Stromal cell of bone marrow (primary cell): ENCODE measurements at places on chromosomes 4 and X.

DNA sequence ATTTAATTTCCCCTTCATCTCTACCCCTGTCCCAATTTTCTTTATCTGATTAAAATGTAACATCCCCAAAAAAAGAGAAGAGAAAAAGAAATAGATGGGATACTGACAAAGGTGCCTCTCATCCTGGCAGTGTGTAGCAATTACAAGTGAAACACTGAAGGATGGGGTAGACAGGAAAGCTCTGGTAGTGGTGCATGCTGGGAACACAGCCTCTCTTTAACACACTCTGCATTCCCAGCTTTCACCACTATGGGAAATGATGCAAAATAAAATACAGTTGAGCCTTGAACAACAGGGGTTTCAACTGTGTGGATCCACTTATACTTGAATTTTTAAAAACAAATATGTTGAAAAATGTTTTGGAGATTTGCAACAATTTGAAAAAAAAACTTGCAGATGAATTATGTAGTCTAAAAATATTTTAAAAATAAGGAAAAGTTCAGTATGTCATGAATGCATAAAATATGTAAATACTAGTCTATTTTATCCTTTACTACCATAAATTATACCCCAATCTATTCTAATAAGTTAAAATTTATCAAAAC lies 239.2 kb upstream of the DDX53 start:
- no peak for DNase-seq

- DNase-seq: peak; percentile 64
These were observed 101.8 kb downstream of the ANXA5 start for GRCh38 chr4:121594796-121595526.

- DNase-seq: no peak
These were observed 57.7 kb upstream of the SPANXB1 start for GRCh38 chrX:140944710-140945109.

- peak; percentile 34 for DNase-seq
These were observed 28.1 kb upstream of the MAN2B2 start for GRCh38 chr4:6546681-6547447.

- DNase-seq: no peak
These were observed 21.7 kb downstream of the GAB1 start for GRCh38 chr4:143358419-143358818.

DNA sequence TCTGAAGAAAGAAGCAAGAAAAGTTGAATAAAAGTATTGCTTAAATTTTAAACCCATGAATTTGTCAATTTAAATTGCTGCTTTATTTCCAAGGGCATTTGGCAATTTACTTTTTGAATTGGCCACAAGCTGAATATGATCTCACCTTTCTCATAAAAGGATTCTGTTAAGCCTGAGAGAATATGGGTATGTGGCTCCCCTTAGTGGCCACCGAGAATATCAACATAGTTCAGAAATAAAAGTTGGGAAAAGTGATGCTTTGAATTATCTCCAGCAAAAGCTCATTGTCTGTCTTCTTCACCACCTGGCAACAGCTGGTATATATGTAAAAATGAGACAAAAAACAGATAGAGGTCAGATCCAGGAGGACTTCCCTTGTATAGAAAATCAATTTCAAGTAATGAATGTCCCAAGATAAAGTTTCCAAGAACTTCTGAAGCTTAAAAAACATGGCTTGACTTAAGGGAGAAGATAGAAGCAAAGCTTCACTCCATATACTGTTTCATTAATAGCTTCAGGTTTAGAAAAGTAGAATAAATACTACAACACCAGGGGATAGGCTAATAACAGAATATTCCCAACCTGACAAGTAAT lies 290.7 kb upstream of the FAM241A start:
- DNase-seq: peak; percentile 9

DNA sequence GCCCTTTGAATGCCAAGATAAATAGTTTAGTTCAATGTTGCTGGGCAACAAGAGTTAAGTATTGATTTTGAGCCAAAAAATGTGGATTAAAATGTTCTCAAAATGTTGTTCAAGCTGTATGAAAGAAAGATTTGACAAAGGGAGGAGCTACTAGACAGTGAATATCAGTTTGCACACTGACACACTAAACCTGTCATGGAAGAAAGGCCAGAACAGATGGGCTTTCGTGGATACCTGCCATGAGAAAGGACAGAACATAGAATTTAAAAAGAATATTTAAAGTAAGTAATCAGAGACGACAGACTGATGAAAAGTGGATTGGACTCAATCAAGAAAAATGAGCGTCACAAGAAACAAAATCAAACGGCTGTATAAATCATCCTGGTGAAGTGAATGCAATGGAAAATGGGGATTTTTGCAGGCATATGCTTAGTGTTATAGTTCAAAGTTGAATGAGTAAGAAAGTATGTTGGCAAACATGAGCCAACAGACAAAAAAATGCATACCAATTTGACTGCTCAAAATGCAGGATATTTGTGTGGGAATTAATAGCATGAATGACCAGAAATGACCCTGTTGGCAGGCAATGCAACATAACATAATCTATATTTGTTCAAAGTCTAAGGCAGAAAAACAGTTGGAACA lies 7.4 kb downstream of the PCDH18 start:
- no peak for DNase-seq

DNA sequence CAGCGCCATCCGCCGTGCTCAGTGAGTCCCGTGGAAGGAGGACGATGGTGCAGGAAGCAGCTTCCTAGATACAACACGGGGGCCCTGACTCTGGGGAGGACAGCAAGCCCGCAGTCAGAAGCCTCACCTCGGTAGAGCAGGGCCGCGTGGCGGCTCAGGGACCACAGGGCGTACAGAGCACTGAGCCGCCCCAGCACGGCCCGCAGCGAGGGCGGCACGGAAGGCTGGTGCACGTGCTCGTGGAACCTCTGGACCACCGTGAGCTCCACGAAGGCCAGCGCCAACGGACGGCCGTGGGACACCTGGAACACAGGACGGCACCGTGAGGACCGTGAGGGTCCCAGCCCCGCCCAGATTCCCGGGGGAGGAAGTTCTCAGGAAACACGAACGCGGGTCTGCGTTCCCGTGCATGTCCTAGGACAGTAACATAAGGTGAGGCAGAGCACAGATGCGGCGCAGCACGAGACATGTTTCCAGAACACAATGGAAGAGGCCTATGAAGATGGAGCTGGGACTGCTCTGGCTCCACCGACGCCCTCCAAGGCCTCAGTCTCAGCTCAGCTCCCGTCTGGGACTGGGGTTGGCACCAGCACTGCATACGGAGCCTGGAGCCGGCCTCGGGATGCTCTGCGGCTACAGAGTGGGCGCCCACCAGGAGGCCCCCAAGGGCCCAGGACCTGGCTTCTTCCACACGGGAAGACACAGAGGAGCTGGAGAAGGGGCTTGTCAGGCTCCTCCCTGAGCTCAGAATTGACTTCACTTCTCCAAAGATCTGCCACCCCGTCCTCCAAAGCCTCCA lies 65.5 kb downstream of the ACOX3 start:
- no peak for DNase-seq

- no peak for DNase-seq
These were observed 637.8 kb upstream of the GRIA3 start for GRCh38 chrX:122546269-122546668.

GRCh38 chr4:171929477-171929876 lies 116.3 kb downstream of the GALNTL6 start:
- no peak for DNase-seq

GRCh38 chrX:19019996-19020395 lies 36.1 kb upstream of the PHKA2 start:
- DNase-seq: no peak

DNA sequence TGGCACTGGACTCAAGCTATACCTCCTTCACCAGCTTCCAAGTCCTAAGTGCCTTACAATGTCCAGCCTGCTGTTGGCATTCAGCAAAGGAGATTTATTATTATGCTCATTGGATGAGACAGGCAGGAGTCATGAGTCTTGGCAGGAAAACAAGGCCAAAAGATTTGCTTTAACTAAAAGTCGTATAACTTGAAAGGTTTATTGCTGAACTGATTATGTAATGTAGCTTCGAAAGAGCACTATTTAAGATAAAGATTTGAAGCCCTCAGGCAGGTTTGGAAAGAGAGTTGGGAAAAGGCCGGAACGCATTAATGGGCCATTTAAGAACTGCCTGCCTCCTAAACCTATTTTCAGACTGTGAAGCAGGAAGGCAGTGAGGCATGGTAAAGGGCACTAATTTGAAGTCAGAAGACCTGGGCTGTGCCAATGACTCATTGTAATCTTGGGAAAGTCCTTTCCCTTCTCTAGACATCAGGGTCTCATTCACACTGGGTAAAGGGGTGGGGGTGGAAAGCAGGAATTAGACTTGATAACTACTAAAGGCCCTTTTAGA lies 280.5 kb upstream of the EDA2R start:
- DNase-seq: no peak

GRCh38 chr4:160299608-160300007 lies 1196.7 kb downstream of the RAPGEF2 start:
- no peak for DNase-seq

GRCh38 chrX:150643271-150643670 lies 49.9 kb upstream of the MTMR1 start:
- DNase-seq: no peak

DNA sequence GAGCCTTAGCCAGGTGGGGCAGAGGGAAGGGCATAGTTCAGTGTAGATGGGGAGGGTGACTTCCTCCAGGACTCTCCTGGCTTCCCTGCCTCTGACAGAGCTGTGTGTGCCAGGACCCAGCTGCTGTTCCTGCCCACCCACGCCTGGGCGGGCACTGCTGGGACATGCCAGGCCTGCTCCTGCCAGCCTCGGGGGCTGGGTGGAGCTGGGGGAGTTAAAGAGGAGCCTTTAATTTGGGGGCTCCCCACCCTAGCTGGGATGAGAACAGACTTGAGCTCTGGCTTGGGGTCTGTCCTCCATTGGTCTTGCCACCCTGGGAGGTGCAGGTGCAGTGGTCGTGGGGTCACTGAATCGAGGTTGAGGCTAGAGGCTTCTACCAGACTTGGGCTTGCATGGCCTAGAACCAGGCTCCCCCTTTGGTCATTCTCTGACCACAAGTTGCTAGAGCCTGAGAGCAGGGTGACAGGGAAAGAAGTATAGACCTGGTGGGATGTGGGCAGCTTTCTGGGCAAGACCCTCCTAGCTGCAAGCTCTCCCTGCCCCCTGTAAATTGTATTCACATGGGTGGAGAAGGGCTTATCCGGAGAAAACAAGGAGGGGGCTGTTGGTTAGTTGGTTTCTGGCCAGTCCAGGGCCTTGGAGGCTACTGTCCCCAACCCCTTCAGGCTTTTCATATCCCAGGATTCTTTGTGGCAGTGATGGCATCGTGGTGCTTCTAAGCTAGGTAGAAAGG lies 5.7 kb downstream of the EFNB1 start:
- DNase-seq: no peak
